Aorta (tissue), 5 donors: ENCODE measurements at places on chromosomes 6 and 20. TPM values are rescaled to one million over a fixed set of nuclear protein-coding genes. Genes with fewer than 3 reads are reported as not detected.

RIPOR2 gene
- total RNA-seq = 9.7 TPM

TXLNB gene
- 3.4 TPM for total RNA-seq

SIRPD gene
- 0.42 TPM for total RNA-seq

SPATA25 gene
- 2.9 TPM for total RNA-seq

PRICKLE4 gene
- 8.8 TPM for total RNA-seq

ELOVL5 gene
- 62.0 TPM for total RNA-seq

RNF144B gene
- 24.2 TPM for total RNA-seq

PSMB8 gene
- 40.8 TPM for total RNA-seq

ZSCAN12 gene
- total RNA-seq = 7.0 TPM

BTNL2 gene
- total RNA-seq = not detected

NHSL1 gene
- 10.9 TPM for total RNA-seq

SMOC2 gene
- 203 TPM for total RNA-seq

FAM217A gene
- not detected for total RNA-seq

MMUT gene
- total RNA-seq = 24.2 TPM

GJA1 gene
- total RNA-seq = 185 TPM

SDC4 gene
- 51.2 TPM for total RNA-seq

UBD gene
- 4.4 TPM for total RNA-seq

ZNF391 gene
- total RNA-seq = 2.6 TPM

SAMHD1 gene
- total RNA-seq = 127 TPM

PEX7 gene
- 4.2 TPM for total RNA-seq

MOCS1 gene
- total RNA-seq = 39.0 TPM

CEP85L gene
- 21.3 TPM for total RNA-seq

MEI4 gene
- 0.12 TPM for total RNA-seq

ADGRF4 gene
- total RNA-seq = not detected
